ENCODE measurements at places on chromosomes 1 and 21.
A peak's percentile ranks its signal among the peaks of the same experiment; 100 is the strongest.

DNA sequence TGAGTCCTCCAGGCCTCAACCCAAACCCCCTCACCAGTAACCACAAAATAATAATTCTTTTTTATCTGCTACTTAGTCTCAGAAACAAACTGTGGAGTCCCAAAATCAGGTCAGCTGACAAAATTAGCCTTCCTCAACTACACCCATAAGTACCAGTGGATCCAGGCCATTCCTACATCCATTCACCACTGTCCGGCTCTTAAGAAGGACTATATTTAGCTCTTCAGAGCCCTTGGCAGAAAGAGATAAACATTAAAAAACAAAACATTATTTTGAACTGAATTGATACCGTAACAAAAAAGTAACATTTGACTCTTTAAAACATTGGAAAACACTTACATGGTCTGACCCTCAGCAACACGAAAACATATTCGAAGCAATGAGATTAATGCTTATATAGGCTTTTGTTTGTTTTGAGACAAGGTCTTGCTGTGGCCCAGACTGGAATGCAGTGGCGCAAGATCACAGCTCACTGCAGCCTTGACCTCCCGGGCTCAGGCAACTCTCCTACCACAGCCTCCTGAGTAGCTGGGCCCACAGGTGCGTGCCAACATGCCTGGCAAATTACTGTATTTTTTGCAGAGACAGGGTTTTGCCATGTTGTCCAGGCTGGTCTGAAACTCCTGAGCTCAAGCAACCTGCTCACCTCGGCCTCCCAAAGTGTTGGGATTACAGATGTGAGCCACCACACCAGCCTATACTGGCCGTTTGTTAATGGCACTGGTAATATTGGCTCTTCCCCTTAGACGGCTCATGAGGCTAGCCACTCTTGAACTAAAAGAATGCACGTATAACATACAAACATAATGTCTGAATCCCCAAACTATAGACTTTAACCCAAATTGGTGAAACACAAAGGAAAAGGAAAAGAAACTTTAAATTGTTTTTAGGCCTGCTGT, 330.7 kb downstream of the SMYD3 start:
- no peak for DNase-seq

DNA sequence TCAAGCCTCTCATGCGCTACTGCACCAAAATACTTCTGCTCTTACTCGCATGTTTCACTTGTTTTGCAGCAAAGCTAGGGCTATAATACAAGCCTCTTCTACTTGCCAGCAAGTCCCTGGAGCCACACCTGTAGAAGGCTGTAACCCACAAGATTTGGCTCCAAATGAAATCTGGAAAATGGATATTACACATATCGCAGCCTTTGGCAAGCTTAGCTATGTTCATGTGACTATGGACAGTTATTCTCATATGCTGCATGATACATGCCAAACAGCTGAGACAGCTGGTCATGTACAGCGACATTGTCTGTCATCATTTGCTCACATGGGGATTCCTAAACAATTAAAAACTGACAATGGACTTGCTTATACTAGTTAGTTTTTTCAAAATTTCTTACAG, 270.3 kb downstream of the COL11A1 start:
- DNase-seq = no peak

DNA sequence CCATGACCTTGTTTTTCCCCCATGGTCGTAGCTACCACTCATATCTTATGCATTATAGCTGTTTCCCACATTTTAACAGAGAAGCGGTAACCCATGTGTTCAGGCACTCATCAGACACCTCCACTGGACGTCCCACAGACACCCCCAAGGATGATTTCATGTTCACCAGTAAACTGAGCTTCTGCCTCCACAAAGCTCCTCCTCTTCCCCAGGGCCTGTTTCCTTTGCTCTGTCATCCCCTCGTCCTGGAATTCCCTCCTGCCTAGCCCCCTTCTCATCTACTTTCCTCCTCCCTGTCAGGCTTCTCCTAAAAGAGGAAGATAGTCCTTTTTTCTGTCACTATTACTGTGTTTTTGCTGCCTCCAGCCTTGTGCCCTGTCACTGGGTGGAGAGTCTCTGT, 111.2 kb downstream of the OMA1 start:
- no peak for DNase-seq

- DNase-seq = no peak
These were observed 5.6 kb downstream of the MFN2 start for GRCh38 chr1:11985851-11986250.

DNA sequence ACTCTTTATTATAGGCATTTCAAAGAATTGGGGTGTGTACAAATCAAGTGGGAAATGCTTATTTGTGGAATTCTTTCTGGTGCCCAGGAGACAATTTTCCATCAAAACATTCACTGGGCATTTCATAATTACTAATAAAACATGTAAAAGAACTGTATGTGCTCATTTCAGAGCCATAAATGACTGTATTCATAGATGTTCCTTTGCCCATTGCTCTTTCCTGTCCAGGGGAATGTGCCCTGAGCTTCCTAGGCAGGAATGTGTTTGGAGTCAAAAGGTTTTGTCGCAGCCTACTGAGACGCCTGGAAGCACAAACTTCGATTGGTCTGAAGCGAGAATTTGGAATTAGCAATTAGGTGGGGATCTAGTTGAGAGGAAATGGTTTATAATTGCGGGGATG, 43.7 kb upstream of the EXOSC10 start:
- no peak for DNase-seq

- no peak for DNase-seq
These were observed 174.5 kb upstream of the RUNX1 start for GRCh38 chr21:35223480-35224156.

GRCh38 chr1:116836099-116836498, 73.6 kb upstream of the PTGFRN start:
- peak; percentile 71 for DNase-seq

- DNase-seq = no peak
These were observed 48.4 kb upstream of the ATP5PO start for GRCh38 chr21:33963848-33964555.

DNA sequence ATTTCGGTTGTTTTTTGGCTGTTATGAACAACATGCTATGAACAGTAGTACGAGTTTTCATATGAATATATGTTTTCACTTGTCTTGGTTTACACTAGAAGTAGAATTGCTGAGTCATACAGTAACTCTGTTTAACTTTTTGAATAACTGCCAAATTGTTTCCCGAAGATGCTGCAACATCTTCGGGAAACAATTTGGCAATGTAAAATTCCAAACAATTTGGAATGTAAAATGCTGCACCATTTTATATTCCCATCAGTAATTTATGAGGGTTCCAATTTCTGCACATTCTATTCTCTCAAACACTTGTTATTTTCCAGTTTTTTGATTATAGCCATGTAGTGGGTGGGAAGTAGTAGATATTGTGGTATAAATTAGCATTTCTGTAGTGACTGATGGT, 11.6 kb downstream of the PCBP3 start:
- DNase-seq = no peak

DNA sequence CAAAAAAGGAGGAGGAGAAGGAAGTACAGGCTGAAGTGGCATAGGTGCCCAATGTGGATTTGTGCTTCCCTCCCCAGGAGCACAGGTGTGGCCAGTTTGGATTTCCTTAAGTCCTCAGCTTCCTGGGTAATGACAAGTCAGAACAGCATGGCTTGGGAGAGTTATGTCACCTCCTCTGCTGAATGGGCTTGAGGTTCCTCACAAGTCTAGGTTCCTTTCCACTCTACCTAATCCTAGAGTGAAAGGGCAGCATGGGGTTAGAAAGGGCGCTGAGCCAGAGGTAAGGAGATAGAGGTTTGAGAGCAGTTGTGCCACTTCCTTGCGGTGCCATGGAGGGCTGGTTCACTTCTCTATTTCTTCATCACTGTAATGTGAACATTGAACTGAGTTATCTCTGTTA, 35.5 kb upstream of the IL20 start:
- no peak for DNase-seq

DNA sequence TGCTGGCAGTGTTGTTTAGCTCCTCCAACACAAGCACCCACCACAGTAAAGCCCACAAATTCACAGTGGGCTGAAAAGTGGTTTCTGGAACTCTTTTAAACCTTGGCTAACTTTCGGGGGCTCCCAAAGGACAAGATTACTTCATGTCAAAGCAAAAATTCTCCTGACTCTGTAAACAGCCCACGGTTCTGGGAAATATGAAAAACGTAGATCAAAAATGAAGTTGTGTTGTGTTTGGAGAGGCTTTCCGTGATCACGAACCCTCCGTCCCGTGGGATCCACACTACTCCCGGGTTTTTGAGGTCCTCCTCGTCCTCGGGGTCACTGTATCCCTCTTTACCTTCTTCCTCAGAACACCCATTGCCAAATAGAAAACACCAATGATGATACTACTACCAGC, 159.0 kb upstream of the RUNX1 start:
- DNase-seq = no peak

DNA sequence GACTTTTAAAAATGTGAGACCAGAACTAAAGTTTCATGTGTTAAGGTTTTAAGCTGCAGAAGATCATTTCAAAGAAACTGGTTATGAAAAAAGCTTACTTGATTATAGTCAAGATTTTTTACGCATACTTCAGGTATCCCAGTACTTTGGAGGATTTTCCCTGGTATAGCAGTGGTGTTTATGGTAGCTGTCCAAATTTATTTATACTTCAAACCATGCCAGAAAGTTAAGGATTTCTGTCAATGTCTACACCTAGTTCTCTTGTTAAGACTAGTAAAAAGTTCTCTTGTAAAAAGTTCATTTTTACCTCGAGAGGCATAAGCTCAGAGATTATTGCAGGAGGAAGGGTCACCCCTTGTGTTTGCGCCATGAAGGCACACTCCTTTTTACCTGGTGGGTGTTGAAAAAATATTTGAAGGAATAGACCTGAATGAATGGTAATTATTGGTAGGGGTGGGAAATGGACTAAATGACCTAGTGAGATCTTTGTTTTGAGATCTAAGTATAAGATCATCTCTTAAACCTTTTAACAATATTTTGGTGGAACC, 2.8 kb downstream of the DYRK1A start:
- no peak for DNase-seq

GRCh38 chr1:38326135-38326534, 279.5 kb upstream of the POU3F1 start:
- no peak for DNase-seq

DNA sequence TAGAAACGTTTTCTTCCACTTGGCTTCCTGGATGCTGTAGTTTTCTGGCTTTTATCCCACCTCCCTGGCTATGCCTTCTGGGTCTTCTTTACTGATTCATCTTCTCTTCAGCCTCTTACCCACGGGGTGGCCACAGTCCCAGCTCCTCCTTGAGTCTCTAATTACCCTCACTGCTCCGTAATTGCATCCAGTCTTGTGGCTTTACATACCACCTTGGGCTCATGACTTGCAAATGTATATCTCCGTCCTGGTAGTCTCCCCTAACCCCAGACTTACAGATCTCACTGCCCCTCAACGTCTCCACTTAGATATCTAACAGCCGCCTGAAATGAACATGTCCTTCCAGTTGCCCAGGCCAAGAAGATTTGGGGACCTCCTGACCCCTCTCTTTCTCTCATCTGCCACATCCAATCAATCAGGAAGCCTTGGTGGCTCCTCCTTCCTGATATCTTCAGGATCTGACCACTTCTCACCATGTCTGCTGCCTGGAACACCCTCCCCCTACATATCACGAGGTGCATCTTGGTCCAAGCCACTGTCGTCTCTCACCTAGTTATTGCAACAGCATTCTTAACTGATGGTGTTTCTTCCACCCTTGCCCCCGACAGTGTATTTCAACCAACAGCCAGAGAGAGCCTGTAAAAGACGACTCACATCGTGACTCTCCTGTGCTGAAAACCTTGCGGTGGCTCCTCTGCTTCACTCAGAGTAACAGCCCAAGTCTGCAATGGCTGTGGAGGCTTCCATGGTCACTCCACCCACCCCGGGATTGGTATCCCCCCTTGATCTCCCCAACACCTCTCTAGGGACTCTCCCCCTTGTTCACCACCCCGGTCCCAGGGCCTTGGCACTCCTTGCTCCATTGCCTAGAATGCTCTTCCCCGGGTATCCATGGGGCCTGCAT, 219.0 kb upstream of the POU3F1 start:
- DNase-seq = no peak

DNA sequence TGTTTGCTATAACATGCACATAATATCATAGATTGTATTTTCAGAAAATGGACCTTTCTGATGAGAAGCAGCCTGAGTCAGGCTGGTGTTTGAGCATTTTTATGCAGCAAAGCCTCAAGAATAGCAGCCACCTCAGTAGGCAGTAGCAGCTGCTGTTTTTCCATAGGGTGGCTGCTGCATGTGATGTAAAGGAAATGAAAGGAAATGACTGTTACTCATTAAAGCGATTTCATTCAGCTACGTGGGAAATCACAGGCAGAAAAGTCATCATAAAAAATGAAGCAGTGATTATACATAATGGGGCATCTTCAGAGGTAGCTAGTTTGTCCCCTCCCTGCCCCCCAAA, 110.4 kb downstream of the PATJ start:
- DNase-seq = no peak

DNA sequence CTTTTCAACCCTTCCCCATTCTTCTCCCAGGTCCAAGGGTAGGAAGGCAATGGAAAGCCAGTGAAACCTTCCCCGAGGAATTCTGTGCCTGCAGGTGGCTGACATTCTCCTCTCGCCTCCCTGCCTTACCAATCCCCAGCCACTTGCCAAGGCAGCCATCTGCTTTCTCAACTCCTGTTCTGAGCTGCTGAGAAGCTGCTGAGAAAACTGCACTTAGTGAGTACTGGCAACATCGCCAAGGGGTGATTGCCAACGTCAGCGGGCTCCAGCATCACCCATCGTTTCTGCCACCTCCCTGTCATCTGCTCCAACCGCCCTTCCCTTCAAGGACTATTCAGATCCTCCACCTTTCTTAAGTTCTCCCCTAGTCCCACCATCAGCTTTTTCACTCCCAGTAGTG, 106.0 kb downstream of the PTPRU start:
- no peak for DNase-seq

DNA sequence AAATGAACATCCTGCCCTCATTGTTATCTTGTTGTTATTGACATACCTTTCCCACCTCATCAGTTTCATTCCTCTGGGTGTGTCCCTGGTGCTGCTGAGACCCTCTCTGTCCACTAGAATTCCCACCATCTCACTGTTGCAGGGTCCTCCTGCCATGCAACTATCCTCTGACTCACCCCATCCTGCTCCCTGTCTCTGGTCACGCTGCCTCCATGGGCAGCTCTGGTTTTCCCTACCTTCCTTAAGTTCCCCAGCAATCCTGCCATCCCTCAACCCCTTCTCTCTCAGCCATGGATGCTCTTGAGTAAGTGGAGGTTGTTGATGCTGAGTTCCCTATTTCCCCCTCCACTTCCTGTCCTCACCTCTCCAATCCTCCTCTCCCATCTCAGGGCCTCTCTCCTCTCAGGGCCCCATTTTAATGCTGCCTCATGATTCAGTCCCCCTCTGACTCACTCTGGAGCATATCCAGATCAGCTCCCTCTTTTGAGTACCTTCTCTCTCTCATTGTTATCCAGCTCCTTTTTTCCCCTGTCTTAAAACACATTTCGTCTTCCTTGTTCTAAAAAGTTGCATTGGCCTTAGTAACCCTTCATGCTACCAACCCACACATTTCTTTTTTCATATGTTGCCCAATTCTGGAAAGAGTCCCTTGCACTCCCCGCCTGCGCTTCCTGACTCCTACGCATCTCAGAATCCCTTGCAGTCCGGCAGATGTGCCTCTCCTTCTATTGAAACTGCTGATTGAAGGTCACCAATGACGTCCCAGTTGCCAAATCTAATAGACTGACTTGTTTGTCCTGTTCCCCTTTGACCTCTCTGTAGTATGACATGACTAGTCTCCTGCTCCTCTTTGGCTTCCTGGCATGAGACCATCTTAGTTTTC, 92.0 kb downstream of the CNIH3 start:
- DNase-seq = no peak

GRCh38 chr1:205452364-205452763, 3.5 kb downstream of the BLACAT1 start:
- DNase-seq = no peak

GRCh38 chr1:55318116-55318817, 103.1 kb upstream of the USP24 start:
- DNase-seq = peak; percentile 31

GRCh38 chr1:82225421-82226185, 424.9 kb downstream of the ADGRL2 start:
- no peak for DNase-seq

Data from endodermal cell (in vitro differentiated cells).